Stimulated activated CD8-positive, alpha-beta memory T cell treated with anti-CD3 and anti-CD28 coated beads, Interleukin-4, amount 100 ng/mL, for 24 hours (primary cell): ENCODE measurements at places on chromosomes 6 and 20.

- no peak for DNase-seq
Observed at GRCh38 chr6:158284007-158284875, 28.0 kb upstream of the TULP4 start.

GRCh38 chr6:51934098-51934497, 153.3 kb downstream of the PKHD1 start:
- DNase-seq = no peak

DNA sequence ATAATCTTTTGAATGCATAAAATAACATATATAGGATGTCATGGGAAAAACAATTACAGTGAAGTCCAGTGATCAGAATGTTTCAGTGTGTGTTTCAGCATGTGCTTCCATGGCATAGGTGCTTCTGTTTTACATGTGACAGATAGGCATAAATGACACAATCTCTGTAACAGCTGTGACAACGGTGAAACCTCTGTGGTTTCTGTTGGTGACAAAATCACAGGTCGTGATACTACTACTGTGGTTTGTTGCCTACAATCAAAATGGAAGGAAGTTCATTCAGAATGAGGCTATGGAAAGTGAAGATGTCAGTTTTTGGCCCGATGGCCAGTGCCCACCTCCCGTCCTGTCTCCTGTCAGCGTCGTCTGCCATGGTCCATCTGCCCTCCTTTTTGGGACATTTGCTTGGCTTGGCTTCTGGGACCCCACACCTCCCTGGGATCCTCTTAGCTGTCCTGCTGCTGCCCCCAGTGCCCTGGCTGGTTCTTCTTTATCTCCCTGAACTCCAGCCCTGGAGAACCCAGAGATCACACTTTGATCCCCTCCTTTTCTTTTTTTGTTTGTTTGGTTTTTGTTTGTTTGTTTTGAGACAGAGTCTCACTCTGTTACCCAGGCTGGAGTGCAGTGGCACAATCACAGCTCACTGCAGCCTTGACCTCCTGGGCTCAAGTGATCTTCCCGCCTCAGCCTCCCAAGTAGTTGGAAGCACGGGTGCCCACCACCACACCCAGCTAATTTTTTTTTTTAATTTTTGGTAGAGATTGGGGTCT, 79.3 kb upstream of the NAA20 start:
- no peak for DNase-seq

- no peak for DNase-seq
Observed at GRCh38 chr6:56188429-56188828, 59.0 kb downstream of the COL21A1 start.

GRCh38 chr20:12053353-12053752, 135.7 kb downstream of the BTBD3 start:
- no peak for DNase-seq

- no peak for DNase-seq
Observed at GRCh38 chr6:105179244-105180065, at the start of gene POPDC3. Gene POPDC3 (minus strand): TSS chr6:105180014. CDS start chr6:105161909, 18,105 bp downstream.

DNA sequence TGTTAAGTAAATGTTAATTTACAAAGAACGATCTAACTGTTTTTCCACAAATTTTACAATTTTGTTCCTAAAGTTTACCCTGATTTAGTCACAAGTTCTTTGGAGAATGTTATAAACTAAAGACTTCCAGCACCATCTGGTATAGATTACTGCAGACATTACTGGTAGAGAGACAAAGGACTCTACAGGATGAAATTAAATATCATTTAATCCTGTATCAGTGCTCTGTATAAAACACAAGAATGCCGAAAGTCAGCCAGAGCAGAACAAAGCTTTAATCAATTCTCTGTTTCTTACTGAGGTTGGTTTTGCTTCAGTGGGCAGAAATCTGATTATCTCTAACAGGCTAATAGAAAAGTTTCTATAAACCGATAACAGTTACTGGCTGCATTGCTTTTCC, 763.6 kb downstream of the TENT5A start:
- no peak for DNase-seq

DNA sequence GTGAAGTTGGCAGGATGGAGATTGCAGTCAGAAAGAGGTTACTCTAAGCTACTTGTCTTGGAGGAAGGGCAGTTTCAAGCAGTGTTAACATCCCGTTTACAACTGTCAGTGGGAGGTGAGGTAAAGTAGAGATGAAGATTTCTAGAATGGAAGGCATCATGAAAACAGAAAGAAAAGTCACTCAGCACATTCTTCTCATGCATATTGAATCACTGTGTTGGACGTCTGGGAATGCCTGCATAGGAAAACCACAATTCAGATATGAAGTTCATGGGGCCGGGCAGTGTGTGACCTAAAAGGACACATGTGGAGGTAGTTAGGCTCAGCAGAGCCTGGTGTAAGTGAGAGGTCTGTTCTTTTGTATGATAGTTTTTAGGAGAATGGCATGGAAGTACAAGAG, 73.5 kb upstream of the LAMP5 start:
- DNase-seq = no peak

- no peak for DNase-seq
Observed at GRCh38 chr6:139013185-139013800, 15.3 kb upstream of the ABRACL start.

- no peak for DNase-seq
Observed at GRCh38 chr6:96391776-96392360, 129.7 kb upstream of the UFL1 start.

DNA sequence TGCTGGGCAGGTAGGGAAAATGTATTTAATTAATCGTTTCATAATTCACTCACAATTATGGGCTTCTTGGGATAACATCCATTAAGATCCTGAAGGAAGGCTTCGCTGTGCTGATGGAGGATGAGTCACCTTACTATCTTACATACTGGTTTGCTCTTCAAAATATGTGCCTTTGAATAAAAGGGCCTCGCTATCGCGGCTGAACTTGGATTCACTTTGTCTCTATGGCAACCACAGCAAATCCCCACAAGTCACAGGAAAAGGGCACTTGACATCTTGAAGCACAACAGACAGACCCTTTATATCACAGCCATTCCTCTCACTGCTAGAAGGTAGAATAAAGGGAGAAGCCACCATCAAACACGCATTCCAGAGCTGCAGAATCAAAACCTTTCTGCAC, 141.3 kb upstream of the MYLIP start:
- no peak for DNase-seq

DNA sequence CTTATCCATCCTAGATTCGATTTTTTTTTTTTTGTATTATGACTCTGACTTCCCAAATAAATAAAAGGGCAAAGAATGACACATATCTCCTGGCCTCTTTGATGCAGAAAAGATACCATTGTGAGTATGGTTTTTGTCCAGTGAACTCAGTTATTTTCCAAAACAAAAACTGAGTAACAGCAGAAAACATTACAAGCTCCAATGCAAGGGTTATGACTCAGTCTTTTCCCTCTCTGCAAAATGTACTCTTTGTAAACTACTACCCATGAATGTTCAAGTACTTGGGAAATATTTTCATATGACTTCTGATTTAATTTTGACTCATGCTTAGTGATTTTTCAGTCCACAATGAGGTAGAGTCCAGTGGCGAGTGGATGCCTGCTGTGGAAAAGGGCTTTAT, 355.3 kb downstream of the RNF144B start:
- DNase-seq = no peak

DNA sequence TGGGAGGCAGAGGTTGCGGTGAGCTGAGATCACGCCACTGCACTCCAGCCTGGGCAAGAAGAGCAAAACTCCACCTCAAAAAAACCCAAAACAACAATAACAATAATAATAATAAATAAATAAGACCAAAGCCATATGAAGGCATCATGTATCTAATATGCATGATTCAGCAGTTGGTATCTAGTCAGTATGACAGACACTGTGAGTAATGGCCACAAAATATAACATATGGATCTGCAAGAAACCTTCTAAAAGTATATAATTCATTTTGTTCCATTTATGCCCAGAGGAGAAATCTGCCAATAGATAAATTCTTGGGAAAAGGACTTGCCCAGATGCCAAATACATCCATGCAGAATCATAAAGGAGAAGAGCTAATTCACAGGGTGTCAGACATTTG, 252.3 kb downstream of the BTBD9 start:
- no peak for DNase-seq

DNA sequence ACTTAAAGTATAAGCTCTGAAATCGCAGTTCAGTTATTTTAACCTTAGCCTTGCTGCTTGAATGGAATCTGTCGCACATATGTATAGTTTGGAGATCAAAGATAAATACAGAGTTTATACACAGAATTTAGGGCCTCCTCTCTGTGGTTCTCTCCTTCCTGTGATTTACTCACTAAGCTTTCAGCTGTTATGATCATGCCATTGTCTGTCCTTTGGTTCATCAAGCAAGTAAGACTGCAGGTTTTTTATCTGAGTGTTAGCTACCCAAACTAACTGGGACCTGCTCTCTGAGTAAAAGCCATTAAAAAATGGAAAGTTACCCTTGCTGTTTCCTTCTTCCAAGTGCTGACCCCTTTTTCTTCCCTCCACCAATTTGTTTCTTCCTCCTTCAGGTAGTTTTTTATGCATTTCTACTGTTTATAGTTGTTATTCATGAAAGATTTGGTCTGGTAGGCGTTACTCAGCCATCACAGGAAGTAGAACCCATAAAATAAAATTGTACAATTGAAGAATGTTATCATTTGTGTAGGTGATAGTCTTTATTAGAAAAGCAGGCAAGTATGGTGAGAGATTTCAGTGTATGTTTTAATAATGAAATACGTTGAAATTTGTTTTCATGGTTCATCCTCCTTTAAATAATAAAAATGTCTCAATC, 33.7 kb upstream of the SUMO4 start:
- DNase-seq = no peak

GRCh38 chr20:59866338-59866737, 67.1 kb downstream of the SYCP2 start:
- no peak for DNase-seq

- no peak for DNase-seq
Observed at GRCh38 chr6:113997116-113997515, 26.2 kb upstream of the HDAC2 start.

- DNase-seq = no peak
Observed at GRCh38 chr6:10550764-10551163, 29.6 kb downstream of the GCNT2 start.

- DNase-seq = no peak
Observed at GRCh38 chr6:28442586-28442985, 705 bp downstream of the ZSCAN23 start.

- DNase-seq = no peak
Observed at GRCh38 chr6:25172819-25173218, 106.4 kb upstream of the CARMIL1 start.

DNA sequence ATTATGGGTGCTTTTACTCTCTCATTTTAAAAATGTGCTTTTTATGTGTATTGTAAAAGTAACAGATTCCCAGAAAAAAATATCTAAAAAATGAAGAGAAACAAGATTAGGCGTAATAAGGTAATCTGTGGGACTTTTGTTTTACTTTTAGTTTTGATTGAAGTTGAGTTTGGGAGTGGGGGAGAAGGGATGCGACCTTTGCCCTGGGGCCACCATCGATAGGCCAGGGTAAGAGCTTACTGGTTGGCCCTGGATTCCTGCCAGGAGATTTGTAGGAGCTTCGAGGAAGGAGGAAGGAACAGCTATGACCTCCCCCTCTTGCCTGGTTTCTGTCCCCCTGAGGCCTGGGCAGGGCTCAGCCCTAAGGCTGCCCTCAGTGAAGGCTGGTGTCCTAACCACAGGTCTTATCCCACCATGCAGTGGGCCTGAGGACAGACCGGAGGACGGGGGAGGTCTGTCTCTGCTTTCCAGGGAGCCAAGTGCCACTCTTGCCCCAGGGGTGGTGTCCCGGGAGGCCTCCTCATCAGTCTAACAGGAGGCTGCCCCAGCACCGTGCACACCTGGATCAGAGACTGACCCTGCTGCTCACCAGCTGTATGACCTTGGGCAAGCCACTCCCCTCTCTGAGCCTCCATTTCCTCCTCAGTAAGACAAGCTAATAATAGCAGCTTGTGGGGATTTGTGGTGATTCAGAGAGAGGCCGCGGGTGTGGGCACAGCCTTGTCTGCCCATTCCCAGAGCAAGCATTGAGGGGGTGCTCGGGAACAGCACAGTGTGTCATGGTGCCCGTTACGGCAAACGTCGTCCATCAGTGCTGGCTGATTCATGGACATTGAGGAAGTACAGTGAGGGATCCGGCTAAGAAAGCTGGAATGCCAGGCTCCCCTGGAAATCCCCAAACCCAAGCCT, 21.2 kb downstream of the TGM2 start:
- DNase-seq = no peak

- no peak for DNase-seq
Observed at GRCh38 chr6:43899830-43900229, 129.8 kb downstream of the VEGFA start.
